Activated B cell treated with CpG ODN at 0.5 μM for 24 hours (primary cell): ENCODE measurements at places on chromosomes 16 and 17. TPM values are rescaled to one million over a fixed set of nuclear protein-coding genes. Genes with fewer than 3 reads are reported as not detected.

The NPIPA7 gene
- 4.4 and 7.0 TPM in 2 replicates for total RNA-seq

The AKAP10 gene
- 38.7 and 51.5 TPM in 2 replicates for total RNA-seq

The CARD14 gene
- not detected in 2 replicates for total RNA-seq

The AXIN2 gene
- 0.17 and 0.27 TPM in 2 replicates for total RNA-seq

The HSD17B1 gene
- total RNA-seq = 0.86 and 1.2 TPM in 2 replicates

The MYCBPAP gene
- 2.1 and 2.3 TPM in 2 replicates for total RNA-seq

The KRT36 gene
- total RNA-seq = not detected in 2 replicates

The PRSS21 gene
- 2.4 and 3.2 TPM in 2 replicates for total RNA-seq

The STH gene
- not detected in 2 replicates for total RNA-seq
